ENCODE measurements at places on chromosomes 6 and 20. TPM values are rescaled to one million over a fixed set of nuclear protein-coding genes. Genes with fewer than 3 reads are reported as not detected.

Gene HMGCLL1
- polyA plus RNA-seq, result 0.56 TPM

Gene SLC17A9
- polyA plus RNA-seq, result 0.59 TPM

Gene HCRTR2
- polyA plus RNA-seq, result not detected

Gene STAU1
- 58.8 TPM for polyA plus RNA-seq

Gene RHAG
- 0.04 TPM for polyA plus RNA-seq

Gene WFDC2
- polyA plus RNA-seq, result 0.31 TPM

Gene MAP1LC3A
- polyA plus RNA-seq, result 90.5 TPM

Gene SLC22A1
- polyA plus RNA-seq, result 0.17 TPM

Gene SPACA1
- polyA plus RNA-seq, result not detected

Gene SYS1
- polyA plus RNA-seq, result 73.3 TPM

Gene MYL9
- 23.1 TPM for polyA plus RNA-seq

Gene PSORS1C1
- polyA plus RNA-seq, result 0.03 TPM

Gene LRRC73
- polyA plus RNA-seq, result 0.29 TPM
